CD4-positive, alpha-beta T cell treated with Interleukin-17A for 1 hour (primary cell): ENCODE measurements at places on chromosomes 11 and 22.
A peak's percentile ranks its signal among the peaks of the same experiment; 100 is the strongest.

GRCh38 chr22:48581205-48581766 lies 1246.4 kb downstream of the BRD1 start:
- DNase-seq, result no peak

DNA sequence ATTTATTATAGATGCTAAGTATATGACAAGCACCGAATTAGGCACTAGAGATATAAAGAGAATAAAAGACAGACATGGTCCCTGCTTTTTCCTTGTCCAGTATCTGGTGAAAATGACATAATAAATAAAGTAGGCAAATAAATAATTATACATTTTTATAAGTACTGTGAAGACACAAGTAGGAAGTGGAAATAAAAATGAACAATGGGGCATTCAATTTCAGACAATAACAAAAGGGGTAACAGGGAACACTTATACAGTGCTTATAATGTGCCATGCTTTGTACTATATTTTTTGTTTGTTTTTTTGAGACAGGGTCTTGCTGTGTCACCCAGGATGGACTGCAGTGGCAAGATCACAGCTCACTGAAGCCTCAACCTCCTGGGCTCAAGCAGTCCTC lies 4.3 kb downstream of the KBTBD3 start:
- no peak for DNase-seq

DNA sequence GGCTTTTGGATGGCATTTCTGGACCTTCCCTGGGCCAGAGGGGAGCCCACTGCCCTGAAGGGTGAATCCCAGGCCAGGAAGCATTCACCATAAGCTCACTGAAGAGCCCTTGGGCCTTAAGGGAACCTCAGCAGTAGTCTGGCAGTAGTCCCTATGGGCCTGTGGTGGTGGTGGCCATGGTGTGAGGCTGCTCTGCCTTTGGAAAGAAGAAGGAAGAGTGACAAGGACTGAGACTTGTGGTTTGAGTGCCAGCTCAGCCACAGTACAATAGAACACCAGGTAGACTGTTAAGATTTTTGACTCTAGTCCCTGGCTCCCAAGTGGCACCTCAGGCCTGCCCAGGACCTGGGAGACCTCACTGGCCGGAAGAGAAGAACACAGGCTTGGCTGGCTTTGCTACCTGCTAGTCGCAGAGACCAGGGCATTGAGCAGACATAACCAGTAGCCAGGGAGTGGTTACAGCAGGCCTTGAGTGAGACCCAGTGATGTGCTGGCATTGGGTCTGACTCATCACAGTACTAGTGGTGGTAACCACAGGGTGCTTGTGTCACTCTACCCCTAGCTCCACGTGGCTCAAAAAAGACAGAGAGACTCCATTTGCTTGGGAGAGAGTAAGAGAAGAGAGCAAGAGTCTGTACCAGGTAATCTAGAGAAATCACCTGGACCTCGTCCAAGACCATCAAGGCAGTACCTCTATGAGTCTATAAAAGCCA lies 259.8 kb upstream of the BLID start:
- DNase-seq, result no peak

GRCh38 chr11:111604392-111605009 lies 2.3 kb downstream of the SIK2 start:
- peak; percentile 71 for DNase-seq

DNA sequence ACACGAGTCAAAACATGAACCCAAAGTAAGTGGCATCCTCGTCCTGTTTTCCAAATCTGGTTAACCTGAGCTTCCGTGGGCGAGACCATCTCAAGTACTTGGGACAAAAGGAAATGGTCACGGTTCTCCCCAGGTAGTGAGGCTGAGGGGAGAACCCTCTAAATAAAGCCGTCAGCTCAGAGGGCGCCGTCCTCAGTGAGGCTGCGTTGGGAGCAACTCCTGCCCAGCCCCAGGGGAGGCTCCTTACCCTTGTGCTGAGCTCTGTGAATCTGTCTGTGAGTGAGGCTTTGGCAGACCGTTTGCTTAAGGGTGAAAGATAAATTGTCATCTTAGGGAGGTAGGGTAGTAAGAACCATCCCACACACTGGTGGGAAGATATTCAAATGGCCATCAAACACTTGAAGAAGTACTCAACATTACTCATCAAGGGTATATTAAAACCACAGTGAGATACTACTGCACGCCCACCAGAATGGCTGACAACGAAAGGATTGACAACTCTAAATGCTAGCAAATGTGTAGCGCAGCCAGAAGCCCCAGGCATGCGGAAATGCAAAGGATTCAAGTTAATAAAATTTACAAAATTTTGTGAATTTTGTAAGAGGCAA lies 321.0 kb downstream of the TBC1D22A start:
- DNase-seq, result no peak

- no peak for DNase-seq
Observed at GRCh38 chr11:36574486-36574885, 6.7 kb downstream of the RAG1 start.

DNA sequence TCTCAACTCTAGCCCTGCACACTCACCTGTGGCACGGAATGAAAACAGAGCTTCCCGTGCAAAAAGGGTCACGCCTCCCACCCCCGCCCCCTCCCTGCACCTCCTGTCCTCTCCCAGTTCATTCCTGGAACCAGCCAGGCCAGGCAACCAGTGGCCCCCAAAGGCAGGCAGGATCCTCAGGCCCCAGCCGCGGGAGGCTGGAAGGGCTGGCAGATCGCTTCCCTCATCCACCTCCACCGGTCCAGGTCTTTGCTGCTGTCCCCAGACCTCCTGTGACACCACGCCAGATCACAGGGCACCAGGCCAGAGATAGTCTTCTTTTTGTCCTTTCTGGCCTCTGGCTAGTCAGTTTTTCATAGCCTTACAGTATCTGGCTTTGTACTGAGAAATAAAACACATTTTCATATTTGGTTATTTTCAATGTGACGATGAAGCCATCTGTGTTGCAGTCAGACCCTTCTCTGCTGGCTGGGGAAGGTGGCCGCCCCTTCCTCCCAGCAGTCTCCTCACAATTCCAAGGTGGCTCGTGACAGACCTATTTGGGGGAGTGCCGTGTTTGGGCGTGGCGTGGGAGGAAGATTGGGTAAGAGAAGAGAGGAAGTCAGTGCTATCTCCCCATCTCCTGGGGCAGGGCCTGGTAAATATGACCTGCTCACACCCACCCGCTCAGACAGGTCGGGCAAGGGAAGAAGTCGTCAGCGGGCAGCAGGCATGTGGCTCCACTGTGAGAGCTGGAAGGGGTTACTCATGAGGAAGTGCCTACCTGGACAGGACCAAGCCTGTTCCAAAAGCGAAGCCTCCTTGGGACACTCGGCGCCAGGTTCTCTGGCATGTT lies 9.1 kb downstream of the SSH3 start:
- peak; percentile 64 for DNase-seq

- no peak for DNase-seq
Observed at GRCh38 chr11:19093976-19094375, 23.0 kb upstream of the ZDHHC13 start.

DNA sequence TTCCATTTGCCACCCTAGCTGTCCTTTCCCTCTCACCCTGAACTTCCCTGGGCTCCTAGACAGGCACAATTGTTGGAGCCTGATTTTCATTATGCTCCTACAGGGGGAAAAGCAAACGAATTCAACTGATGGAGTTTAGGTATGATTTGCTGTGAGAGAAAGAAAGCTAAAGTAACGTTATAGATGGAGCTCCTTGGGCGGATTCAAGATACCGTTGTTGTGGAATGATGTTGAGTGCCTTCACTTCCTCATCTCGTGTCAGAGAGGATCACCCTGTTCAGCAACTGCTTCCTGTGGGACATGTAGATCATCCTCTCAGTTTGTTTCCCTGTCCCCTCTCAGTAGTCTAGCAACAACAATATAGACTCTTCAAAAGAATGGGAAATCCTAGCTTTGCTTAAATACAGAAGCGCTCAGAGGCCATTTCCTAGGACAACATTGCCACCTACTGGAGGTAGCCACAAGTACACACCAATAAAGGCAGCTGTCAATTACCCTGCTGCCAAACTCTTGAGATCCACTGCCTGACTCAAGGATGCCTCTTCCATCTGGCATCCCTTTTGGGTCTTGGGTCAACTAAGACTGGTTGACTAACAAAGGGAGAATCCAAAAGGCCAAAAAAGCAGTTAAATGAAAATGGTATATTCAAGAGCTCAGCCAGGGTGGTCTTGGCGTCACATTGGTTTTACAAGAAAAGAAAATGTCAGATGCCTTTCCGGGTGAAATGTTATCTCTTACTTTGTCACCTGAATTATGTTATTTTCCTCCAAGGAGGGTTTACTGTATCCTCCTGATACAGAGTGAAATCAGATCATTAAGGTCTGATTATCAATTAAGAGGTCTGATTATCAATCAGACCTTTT lies 13.5 kb upstream of the DTX4 start:
- DNase-seq, result peak; percentile 80

DNA sequence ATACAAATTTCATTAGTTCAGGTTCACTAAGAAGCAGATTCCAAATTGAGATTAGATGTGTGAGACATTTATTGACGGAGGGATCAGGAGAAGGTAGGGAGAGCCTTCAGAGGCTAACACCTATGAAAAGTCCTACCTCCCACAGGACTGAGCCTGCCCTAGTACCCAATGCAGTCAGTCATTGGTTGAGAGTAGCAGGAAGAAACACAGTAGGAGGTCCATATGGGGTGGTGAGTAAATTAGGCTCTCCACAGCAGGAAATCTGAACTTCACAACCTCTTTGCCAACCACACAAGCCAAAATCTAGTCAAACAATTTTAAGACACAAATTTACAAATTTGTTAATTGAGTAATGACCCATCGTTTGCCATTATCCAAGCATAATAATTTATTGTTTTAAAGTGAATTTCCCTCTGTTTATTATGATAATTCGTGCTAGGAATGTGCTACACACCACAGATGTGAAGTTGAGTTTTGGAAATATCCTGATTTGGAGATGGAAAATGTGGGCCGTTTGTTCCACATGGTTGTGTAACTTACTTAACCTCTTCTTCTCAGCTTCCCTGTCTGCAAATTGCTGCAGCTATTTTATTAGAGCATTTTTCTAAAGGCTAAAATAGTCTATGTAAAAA lies 542.1 kb downstream of the ETS1 start:
- DNase-seq, result no peak

DNA sequence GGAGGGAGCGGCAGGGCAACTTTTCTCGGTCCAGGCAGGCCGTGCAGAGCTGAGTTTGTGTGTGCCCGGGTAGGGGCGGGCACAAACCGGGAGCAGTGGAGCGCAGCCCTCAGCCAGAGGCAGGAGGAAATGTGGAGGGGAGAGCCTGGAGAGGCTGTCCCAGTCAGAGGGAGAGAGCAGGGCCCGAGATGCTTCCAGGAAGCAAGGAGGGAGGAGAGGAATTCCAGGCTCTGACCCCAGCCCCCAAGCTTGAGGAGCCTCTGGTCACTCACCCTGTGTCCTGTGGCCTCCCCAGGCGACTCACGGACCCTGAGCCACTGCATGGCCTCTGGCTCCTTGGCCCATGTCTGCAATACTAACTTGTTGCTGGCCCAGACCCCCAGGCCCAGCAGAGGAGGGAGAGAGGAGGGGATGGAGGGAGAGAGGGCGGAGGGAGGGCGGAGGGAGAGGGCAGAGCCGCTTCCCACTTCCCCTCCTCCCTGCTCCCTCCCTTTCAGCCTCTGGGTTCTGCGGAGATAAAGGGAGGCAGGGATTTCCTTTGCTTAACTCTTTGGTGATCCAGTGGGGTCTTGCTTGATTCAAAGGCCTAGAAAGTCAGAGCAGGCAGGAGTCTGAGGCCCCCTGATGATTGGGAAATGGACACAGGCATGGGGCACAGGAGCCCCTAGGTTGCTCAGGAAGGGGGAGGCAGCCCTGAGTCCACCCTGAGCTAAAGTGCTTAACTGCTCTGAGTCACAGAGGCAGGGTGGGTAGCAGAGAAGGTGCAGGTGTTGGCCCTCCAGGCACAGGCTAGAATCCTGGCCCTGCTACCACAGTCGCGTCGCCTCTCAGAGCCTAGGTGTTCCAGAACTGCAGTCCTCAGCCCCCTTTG lies at the start of gene C1QTNF6:
TSS of gene C1QTNF6 (minus strand) at position 357 of the 871 bp plus-strand sequence. CDS start at position 323, 34 bp downstream.
- no peak for DNase-seq

DNA sequence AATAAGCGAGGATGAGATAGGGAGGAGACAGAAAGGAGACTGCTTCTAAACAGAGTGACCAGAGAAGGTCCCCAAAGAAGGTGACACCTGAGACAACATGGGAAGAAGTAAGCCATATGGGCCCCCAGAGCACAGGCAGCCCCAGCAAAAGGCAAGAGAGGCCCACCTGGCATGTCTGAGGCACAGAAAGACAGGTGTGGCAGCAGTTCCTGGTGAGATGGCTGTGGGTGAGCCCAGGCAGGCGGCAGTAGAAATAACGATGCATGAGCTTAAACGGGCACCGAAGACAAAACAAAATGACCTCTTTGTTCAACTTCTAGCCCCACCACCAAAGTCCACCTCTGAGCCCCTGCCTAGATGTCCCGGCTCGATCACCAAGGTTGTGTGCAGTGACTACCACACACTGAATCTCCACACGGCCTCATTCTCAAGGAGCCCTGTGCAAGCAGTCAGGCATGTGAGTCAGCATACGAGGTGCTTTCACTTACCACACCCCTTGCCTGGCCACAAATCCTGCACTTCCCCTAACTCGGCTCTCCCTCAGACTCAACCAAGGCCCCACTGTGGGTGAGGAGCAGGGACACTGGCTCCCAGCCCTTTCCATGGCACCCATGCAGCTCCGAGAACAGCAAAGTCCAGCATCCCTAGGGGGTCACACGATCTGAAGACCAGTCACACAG lies 77.6 kb downstream of the PACSIN2 start:
- DNase-seq, result peak; percentile 25

- no peak for DNase-seq
Observed at GRCh38 chr22:49588739-49589138, 238.9 kb downstream of the BRD1 start.

GRCh38 chr22:38653741-38654140 lies 2.5 kb downstream of the FAM227A start:
- no peak for DNase-seq

DNA sequence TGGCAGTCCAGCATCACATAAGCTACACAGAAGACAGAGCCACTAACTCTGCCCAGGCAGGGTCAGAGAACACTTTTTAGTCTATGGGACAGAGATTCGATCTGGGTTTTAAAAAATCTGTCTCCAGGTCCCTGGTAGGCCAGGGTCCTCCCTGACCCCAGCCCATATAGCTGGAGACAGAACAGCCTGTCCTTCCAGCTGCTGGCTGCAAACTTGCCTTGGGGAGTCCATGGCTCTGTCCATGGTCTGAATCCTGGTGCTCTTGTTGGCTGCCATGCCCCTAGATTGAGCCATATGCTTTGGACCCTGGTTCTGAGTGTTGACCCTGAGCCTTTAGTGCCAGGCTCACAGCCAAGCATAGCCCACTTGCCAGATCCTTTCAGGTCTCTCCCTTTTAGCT lies 13.3 kb upstream of the LIPT2 start:
- no peak for DNase-seq

DNA sequence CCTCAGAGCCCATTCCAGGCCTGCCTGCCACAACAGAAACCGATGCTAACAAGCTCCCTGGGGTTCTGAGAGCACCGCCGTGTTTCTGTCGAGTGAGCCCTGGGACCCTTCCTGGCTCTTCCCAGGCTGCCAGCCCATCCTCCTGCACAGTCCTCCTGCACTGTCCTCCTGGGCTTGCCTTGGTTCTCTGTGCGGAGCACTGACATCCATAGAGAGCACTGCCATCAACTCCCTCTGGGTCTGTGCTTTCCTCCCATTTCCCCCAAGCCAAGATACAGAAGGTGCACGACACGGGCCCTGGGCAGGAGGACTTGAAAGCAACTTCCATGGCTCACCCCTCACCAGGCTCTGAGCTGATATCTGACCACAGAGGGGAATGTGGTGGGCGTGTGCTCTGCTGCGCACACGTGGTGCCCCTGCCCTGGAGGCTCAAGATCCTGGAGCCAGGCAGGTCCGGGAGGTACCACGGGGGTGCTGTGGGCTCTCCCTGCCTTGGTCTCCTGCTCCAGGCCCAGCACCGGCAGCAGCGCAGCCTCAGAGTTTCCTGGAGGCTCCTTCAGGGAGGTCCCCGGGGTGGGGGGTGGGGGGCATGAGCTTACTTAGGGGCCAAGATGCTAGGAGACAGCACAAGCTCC lies 304.2 kb downstream of the BRD1 start:
- DNase-seq, result no peak

- peak; percentile 45 for DNase-seq
Observed at GRCh38 chr11:39367534-39367933, 2091.9 kb downstream of the LRRC4C start.
